ENCODE measurements at places on chromosomes 4 and X.
A peak's percentile ranks its signal among the peaks of the same experiment; 100 is the strongest.

- no peak for DNase-seq
These were observed 9.0 kb upstream of the CHIC2 start for GRCh38 chr4:54073271-54073880.

GRCh38 chr4:98577956-98578355, 80.5 kb downstream of the TSPAN5 start:
- DNase-seq = no peak

DNA sequence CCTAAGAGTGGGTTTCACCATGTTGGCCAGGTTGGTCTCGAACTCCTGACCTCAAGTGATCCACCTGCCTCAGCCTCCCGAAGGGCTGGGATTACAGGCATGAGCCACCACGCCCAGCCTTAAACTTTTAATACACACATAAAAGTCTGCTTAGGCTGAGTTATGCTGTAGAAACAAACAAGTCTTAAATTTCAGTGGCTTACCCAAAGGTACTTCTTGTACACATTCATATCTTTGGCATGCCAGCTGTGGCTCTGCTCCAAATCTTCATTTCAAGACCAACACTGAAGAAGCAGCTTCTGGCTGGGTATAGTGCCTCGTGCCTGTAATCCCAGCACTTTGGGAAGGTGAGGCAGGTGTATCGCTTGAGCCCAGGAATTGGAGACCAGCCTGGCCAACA, 80.3 kb downstream of the PPEF2 start:
- DNase-seq = no peak

GRCh38 chr4:186700746-186701145, 22.9 kb downstream of the FAT1 start:
- peak; percentile 86 for DNase-seq

GRCh38 chrX:397575-397974, 10.9 kb upstream of the PPP2R3B start:
- no peak for DNase-seq

DNA sequence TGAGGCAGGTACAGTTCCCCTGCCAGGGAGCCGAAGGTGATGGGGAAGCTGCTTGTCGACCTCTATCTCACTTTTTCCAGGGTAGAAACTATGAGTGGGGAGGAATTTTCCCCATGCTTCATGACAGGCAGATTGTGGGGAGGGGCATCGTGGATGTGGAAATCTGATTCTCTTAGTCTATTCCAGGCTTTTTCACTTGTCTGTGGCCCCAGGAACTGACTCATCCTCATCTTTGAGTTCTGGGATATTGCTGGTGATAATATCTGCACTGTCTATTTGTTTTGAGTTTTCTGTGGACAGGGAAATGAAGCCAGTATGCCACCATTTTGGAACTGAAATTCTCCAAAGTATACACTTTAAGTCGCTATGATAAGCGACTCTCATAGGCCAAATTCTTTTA, 7.6 kb upstream of the TLR2 start:
- no peak for DNase-seq

DNA sequence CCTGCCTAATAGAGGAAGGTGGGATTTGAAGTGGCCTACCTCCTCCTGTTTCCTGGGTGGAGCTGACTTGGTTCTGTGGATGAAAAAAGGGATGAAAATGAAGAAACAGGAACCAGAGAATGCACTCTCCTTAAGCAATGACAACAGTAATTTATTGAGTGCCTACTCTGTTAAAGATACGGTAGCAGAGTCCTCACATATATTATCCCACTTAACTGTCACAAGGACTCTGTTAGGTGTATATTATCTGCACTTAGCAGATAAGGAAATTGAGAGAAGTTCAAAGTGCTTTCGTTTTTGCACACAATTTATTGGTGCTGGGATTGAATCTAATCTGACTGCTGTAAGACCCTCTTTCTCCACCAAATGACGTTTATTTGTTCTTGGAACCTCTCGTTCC, 301.2 kb downstream of the PACRGL start:
- DNase-seq = no peak

DNA sequence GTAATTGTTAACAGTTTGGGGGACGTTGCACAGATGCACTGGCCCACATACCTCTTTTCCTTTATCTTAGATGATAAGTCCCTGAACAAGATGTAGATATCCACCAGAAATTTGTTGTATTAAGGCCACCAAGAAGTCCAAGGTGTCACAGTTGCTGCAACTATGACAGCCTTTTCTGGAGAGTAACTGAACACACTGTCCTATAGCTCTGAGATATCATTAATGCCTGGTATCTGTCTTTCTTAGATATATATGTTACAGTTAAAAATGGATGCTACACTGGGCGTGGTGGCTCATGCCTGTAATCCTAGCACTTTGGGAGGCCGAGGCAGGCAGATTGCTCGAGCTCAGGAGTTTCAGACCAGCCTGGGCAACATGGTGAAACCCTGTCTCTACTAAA, 77.8 kb upstream of the PRDX4 start:
- no peak for DNase-seq

- DNase-seq = no peak
These were observed 129.4 kb downstream of the RASL11B start for GRCh38 chr4:52991472-52991871.

DNA sequence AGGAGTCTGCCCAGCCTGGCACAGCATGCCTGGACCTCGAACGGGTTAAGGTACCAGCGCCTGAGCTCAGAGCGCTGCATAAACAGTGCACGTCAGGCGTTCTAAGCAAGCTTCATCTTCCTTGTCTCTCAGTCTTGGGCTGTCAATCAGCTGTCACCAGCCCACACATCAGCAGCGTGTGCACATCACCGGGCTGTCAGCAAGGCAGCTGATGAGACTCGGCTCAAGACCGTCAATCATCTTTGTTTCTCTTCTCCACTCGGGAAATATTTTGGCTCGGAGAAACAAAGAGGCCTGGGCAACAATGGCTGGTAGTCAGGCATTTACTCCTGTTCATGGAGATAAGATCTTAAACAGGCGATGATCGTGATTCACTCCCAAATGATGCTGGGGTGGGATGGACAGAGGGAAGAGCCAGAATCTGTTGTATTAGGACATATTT, 141.3 kb downstream of the LDB2 start:
- no peak for DNase-seq

- DNase-seq = no peak
These were observed 492.1 kb upstream of the SMIM31 start for GRCh38 chr4:164261831-164262230.

DNA sequence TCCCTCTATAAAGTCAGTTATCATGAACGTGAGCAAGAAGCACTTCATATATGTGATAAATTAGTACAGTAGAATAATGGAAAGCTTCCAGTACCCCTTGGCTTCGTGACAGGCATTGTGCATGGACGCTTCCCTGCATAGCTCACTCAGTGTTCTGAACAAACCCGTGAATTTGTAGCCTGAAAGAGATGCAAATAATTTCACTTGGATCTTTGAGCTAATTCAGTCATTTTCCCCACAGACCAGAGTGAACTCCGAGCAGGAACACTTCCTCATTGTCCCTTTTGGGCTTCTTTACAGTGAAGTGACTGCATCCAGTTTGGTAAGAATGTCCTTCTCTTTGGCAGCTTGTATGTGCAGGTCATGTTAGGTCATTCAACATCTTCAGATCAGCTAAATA, 50.1 kb downstream of the ADD1 start:
- no peak for DNase-seq

GRCh38 chr4:44194365-44194764, 254.2 kb downstream of the KCTD8 start:
- DNase-seq = no peak

DNA sequence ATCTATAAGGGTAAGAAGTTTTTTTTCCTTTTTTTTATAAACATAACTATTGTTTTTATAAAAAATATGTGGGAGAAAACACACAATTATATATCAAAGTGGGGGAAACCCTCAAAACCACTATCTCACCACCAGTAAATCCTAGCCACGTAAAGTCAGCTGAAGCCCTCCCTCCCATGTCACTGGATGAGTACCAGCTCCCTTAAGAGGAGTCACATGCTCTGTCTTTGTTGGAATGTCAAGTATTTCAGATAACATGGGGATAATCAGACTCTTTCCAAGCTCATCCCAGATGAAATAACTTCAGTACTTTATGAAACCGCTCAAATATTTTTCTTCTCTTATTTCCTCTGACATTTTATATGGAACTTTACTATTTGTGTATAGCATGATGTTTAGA, 2.4 kb downstream of the MYOZ2 start:
- DNase-seq = no peak

DNA sequence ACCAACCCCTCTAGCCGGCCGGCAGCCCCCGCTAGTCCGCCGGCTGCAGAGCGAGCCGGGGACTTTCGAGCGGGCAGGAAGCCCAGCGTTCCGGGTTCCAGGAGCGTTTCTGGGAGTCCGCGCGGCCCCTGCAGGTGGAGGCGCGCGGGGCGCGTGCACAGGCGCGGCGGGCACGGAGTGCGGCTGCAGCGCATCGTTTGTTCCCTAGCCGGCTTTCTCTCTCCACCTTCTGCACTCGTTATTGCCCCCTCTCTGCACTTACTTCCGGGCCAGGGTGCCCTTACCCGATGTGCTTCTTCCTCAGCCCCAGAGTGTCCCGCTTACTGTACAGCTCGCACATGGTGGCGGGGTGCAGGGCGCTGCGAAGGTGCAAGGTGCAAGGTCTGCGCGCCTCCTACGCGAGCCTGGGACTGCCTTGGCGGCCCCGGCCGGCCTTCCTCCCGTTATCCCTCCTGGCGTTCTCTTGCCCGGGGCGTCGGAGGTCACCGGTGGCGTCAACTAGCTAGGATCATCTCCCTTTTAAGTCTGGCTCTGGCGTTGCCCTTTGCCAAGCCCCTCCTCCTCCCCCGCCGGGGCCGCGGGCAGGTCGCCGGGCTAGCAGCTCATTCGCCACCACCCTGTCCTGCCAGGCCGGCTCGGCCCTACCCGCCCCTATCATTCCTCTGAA, at the start of gene ETNPPL:
TSS of gene ETNPPL (minus strand) at position 495 of the 667 bp plus-strand sequence. CDS start at position 340, 155 bp downstream.
- no peak for DNase-seq

GRCh38 chrX:11784543-11784942, 26.5 kb downstream of the MSL3 start:
- DNase-seq = no peak

GRCh38 chr4:15654593-15655222, 449 bp downstream of the FBXL5 start:
- no peak for DNase-seq

GRCh38 chrX:70527053-70527452, 82.4 kb downstream of the DLG3 start:
- no peak for DNase-seq

GRCh38 chrX:70301716-70302115, 11.8 kb downstream of the KIF4A start:
- DNase-seq = no peak

- no peak for DNase-seq
These were observed 66.6 kb downstream of the FNIP2 start for GRCh38 chr4:158835226-158836001.

- no peak for DNase-seq
These were observed 5.4 kb upstream of the GTPBP6 start for GRCh38 chrX:323721-324628.

- no peak for DNase-seq
These were observed 507.9 kb downstream of the MID1IP1 start for GRCh38 chrX:39309018-39309635.

DNA sequence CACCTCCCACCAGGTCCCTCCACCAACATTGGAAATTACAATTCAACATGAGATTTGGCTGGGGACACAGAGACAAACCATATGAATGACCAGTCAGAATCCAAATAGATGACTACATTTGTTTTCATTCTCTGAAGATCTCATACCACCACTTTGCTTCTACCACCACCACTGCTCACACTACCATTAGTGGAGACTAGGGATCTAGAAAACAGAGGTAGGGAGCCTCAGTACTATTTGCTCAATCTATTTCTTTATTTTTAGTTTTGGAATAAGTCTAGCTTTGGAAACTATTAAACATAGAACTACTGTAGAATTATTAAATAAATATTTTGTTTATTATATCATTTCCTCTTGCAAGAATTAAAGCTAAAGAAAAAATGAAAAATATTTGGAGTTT, 727.9 kb downstream of the CCSER1 start:
- DNase-seq = no peak

- no peak for DNase-seq
These were observed 42.7 kb upstream of the PHEX start for GRCh38 chrX:21989384-21989783.

DNA sequence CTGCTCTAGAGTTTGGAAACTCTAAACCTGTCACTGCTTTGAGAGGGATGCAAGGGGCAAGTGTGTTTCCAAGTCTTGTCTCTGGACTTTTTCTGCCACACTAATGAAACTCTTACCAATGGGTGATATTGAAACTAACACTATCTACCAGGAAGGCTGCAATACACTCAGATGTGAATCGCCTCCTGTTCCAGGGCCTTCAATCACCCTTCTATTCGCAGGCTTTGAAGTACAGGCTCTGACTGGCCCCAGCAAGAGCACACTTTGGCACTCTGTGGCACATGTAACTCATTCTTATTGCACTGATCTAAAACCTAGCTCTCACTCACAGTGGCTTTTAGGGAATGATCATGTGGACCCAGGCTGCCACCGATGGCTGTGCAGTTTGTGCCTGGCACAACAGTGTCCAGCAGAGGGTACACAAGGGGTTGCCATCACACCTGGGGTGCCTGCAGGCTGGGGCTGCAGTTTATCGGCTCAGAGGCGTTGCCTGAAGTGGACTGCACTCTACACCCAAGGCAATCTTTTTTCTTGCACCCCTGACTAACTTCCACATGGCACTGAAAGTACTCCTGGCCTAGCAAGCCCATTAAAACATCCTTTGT, 210.8 kb downstream of the MGST2 start:
- DNase-seq = no peak

GRCh38 chrX:70970482-70970995, 39.6 kb upstream of the SLC7A3 start:
- no peak for DNase-seq

- DNase-seq = no peak
These were observed 11.6 kb upstream of the HADH start for GRCh38 chr4:107977966-107978705.

DNA sequence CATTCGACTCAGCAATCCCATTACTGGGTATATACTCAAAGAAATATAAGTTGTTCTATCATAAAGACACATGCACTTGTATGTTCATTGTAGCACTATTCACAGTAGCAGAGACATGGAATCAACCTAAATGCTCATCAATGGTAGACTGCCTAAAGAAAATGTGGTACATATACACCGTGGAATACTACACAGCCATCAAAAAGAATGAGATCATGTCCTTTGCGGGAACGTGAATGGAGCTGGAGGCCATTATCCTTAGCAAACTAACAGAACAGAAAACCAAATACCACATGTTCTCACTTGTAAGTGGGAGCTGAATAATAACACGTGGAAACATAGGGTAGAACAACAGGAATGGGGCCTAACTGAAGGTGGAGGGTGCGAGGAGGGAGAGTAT, 44.9 kb downstream of the TMEM131L start:
- DNase-seq = no peak

GRCh38 chrX:22193851-22194659, 78.7 kb upstream of the CBLL2 start:
- DNase-seq = no peak

DNA sequence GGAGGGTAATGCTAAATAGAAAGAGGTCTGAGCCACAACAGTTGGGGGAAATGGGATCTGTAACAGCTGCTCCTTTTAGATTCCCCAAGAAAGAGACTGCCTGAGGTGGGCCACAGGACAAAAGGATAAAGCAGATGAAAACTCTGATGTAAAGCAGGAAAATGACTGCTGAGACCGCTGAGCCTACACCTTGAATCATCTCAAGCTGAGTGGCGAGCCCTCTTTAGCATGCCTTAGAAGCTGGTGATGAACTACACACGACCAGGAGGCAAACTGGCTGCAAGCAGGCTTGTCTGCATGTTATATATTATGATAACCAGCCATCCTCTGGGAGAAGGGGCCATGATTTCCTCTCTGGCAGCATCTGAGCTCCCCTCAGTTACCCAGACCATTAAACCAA, 88.4 kb downstream of the TTC29 start:
- no peak for DNase-seq
